ENCODE measurements at places on chromosomes 3 and 15.
A peak's percentile ranks its signal among the peaks of the same experiment; 100 is the strongest.

- no peak for DNase-seq
Measured at GRCh38 chr15:73687351-73687750, 3.2 kb downstream of the CD276 start.

DNA sequence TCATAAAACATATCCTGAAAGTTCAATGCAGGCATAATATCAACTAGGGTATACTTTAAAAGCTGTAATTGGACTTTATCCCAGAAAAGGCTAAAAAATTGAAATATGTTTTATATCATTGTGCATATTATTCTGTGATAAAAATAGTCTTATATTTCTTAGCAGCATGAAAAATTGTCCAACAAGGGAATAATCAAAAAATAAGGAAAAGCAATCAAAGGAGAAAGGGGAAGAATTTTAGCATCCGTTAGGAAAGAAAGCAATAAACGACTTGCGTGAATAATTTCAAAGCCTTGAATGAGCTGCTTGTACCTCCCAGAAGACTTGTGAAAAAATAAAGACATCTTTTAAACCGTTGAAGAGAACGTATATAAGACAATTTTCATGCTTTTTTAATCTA, 1369.8 kb upstream of the GBE1 start:
- DNase-seq, result no peak

DNA sequence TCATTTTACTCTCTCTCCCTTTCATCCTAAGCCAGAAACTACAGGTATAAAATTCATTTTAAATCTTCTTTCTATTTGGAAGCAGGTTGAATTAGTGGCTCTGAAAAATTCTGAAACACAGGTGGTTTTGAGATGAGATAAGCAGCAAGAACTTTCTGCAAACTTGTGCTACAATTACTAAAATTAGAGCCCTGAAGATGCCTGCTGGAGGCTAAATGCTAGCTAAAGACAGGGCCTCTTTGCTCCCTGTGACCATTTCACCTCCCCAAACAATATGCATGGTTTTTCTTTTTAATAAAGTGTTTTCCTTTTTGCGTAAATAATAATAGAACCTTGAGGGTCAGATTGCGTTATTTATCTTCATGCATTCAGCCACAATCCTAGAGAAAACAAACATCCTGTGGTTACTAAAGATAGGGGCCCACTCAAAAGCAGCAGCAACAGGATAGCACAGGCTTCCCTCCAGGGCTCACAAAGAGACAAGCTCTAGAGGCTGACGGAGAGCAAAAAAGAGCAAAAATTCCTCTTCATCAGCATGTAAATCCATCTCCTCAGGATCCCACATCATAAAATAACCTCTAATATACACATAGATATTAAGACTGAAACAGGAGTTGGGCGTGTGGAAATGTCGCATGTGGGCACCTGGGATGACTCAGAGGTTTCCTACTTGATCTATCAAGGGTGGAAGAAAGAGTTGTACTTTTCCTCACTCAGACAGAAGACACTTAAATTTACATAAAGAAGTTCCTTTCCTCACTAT, 26.5 kb upstream of the CP start:
- peak; percentile 52 for DNase-seq

- DNase-seq, result no peak
Measured at GRCh38 chr15:98513428-98513986, 134.8 kb upstream of the IGF1R start.

DNA sequence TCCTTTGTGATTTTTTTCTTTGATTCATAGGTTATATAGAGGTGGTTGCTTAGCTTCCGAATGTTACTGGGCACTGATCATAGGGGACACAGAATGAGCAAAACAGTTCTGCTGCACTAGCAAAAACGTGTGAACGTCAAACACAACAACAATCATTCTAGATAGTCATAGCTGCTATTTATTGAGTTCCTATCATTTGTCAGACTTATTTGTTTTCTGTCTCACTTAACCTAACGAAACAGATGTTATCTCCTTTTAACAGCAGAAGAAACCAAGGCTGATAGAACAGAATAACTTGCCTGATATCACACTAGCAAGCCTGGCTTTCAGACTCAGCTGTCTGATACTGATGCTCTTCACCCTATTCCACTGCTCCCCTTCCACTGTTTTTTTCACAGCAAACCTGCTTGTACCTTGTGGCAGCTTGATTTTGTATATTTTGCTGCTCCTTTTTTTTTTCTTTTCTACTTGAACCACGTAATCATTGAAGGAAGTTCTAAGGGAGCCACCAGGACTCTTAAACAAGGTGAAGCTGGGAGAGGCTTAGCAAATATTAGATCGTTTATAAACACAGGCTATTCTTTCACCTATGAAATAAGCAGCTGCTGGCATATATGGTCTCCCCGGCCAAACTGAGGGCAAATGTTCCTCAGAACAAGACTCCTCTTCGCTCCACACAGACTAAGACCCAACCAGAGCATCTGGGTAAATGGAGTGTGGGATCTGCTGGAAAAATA, 78.8 kb downstream of the MCF2L2 start:
- peak; percentile 25 for DNase-seq

GRCh38 chr15:56739964-56740640, 6.8 kb upstream of the ZNF280D start:
- DNase-seq, result no peak

- DNase-seq, result no peak
Measured at GRCh38 chr3:150965436-150965835, 7.1 kb downstream of the CLRN1 start.

DNA sequence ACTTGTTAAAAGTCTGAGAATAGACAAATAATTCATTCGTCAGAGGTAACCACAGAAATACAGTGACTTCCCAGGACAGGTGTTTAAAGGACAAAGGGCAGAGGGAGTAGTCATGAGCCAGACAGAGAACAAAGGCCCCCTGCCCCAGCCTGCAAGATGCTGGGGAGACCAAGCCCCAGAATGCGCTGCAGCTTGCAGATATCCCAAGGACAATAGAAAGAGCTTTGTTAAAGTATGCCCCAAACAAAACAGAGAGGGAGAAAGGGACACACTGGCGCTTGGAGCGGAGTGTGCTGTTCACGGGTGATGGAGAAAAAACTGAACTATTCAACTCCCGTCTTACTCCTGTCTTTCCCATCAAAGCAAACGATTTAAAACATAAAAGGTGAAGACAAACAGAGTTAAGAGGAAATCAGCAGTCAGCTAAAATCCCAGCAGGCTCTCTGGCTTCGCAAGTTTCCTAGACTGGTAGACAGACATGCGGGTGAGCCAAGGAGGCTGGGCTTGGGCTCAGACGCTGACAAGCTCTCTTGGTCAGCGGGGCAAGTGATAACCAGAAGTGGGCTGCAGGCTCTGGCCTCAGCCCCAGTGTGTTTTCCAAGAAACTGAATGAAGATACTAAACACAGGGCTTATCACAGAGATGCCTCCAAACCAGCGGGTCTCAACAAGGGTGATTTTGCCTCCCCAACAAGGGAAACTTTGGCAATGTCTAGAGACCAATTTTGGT, 130.1 kb downstream of the UACA start:
- no peak for DNase-seq

GRCh38 chr3:53805463-53806159, 40.6 kb downstream of the CHDH start:
- DNase-seq, result no peak

DNA sequence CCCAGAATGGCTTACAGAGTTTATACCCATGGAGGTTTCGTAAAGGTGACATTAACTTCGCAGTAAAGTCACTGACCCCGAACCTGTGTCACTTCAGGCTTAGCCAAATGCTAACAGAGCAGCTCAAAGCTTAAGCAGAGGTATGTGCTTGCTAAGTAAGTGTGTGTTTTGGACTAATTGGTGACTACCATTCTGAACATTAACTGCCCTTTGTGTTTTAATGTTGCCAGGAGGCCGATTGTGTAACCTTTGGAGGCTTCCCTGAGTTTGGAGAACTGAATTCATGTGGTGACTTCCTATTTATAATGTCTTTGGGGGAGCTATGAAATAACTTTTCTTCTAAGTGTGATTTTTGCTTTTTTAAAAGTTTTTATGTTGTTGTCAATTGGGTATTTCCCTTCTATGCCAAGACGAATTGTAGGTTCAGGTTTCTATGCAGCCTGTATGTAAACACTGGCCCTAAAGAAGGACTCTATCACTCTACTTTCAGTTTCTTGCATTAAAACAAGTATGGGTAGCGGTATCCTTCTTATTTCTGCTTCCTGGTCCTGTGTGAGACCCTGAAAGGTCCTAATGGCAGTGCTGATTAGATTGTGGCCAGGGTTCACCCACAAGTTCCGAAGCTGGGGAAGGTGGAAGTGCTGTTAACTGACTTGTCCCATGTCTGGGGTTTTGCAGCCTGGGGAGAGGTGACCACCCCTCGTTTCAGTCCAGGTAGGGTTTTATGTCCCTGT, 86.3 kb downstream of the IGF1R start:
- no peak for DNase-seq

DNA sequence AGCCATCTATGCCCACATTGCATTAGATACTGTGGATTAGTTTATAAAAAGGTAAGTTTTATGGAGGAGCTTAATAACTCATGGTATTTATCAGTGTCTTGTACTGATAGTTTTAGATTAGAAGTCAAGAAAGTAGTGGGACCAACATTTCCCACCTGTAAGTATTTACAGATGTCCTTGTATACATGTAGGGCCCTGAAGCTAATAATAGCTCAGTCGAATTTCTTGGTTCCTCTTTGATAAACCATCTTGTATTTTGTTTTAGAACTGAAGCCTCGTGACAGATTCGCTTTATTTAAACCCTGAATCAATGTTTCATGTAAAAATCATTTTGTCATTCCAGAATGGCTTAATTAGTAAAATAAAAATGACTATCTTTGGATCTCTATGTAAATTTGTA, 73.4 kb downstream of the CRYBG3 start:
- DNase-seq, result no peak

GRCh38 chr3:23619705-23620637, 185.8 kb upstream of the UBE2E1 start:
- DNase-seq, result no peak

GRCh38 chr3:40336511-40337135, 27.1 kb downstream of the EIF1B start:
- DNase-seq, result no peak

- no peak for DNase-seq
Measured at GRCh38 chr3:118938183-118938961, 96.3 kb downstream of the IGSF11 start.

DNA sequence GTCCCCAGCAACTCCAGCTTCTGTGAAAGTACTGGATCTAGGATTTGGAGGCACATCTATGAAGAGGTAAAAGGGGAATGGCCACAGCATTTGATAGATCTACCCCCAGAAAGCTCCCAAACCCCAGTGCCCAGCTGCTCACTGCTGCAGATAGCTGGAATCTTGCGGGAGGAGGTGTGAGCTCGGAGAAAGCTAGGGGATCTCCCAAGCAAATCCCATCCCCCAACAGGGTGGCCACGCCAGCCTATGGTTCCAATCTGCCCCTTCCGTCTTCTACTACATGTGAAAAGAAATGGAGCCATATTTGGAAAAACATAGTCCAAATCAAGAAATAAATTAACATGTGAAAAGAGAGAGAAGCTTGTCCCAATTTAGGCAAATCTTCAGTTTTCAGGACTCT, 42.0 kb downstream of the SEMA5B start:
- DNase-seq, result no peak

- no peak for DNase-seq
Measured at GRCh38 chr15:70032509-70032908, 65.2 kb downstream of the TLE3 start.

Data from NCI-H2029 (cell line).